ENCODE measurements at places on chromosomes 16 and 17.

DNA sequence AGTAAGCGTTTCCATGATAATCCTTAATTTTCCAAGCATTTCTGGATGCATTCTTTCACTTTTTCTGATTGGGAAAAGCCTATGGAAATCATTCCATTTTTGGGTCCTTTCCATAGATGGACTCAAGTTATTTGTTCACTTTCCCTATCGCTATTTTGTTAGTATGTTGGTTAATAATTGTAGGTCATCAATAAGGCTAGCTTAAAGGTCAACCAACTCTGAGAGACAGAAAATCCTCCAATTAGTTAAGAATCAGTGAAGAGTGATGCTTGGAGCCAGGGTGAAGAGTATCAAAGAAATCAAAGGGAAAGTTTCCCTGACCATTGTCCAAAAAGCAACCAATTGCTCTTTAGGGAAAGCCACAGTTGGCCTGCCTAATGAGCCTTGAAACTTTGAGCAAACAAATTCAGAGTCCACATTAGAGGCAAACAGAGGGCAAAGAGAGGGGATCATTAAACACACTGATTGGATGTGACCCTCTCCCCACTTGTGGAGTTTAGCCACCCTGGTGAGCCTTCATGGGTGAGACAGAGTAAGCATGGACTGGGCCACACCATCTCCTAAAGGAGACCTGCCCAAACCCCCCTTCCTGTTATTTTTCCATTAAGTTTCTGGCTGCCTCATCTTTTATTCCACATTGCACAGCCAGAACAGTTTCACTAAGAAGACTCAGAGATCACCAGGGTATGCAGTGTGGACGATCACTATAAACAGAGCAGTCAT is 133.4 kb upstream of the DYNLRB2 start:
- DNase-seq = no peak

GRCh38 chr17:64216338-64217248 is 46.5 kb downstream of the TEX2 start:
- DNase-seq = no peak

DNA sequence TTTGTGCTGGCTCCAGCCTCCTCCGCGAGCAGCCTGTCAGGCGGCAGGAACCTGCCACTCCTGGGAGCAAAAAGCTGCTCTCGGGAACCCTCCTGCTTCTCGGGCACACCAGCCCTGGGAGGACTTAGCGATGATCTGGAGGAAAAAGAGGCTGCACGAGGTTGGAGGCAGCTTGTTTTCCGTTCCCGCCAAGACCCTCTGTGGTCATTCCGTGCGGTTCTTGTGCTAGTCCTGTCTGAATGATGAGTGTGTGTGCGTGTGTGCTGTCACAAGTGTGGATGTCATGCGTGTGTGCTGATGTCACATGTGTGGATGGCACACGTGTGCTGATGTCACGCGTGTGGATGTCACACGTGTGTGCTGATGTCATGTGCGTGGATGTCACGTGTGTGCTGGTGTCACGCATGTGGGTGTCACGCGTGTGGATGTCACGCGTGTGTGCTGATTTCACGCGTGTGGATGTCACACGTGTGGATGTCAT is 150.0 kb downstream of the NPIPB11 start:
- no peak for DNase-seq

GRCh38 chr16:13453938-13454553 is 465.9 kb upstream of the ERCC4 start:
- no peak for DNase-seq

DNA sequence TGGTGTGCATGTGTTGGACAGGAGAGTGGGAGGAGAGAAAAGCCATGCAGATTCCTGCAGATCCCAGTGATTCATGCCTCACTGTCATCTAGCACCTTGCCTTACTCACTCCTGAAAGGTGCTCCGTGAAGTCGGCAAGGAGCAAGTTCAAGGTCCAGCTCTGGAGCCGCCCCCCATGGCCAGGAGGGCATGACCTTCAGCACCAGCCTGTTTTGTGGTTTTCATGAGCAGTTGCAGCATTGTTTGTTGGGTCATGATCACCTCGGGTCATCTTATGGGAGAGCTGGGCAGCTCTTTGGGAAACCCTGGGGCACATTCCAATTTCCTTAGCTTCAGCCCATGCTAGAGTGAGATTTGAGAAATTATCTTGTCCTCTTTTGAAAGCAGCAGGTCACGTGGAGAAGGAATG is 137.5 kb upstream of the IRX3 start:
- DNase-seq = no peak

DNA sequence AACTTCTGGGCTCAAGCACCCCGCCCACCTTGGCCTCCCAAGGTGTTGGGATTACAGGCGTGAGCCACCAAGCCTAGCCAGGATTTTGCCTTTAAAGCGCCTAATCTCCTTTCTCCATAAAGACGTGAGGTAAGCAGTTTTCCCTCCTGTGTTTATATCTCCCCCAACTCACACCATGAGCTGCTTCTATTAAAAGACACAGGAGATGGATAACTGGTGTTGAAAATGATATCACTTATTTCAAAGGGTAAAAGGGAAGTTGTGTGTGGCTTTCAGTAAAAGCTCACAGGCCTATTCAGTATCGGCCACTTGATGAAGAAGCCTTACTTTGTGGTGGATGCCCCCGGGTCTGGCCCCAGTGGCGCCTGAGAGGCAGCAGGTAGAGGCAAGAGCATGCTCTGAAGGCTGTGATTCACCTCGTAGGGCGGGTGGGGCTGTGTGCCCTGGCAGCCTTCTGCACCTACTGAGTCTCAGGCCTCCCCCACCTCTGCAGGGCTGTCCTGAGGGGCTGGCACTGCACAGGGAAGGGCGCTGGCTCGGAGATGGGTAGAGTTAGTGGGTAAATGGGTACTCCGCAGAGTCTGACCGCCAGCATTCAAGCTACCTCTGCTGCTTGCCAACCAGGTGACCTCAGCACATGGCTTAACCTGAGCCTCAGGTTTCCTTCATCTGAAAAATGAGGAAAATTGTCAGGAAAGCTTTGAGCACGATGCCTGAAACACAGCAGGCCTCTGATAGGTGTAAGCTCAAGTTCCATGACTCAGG is 146.8 kb downstream of the CLEC16A start:
- DNase-seq = no peak

DNA sequence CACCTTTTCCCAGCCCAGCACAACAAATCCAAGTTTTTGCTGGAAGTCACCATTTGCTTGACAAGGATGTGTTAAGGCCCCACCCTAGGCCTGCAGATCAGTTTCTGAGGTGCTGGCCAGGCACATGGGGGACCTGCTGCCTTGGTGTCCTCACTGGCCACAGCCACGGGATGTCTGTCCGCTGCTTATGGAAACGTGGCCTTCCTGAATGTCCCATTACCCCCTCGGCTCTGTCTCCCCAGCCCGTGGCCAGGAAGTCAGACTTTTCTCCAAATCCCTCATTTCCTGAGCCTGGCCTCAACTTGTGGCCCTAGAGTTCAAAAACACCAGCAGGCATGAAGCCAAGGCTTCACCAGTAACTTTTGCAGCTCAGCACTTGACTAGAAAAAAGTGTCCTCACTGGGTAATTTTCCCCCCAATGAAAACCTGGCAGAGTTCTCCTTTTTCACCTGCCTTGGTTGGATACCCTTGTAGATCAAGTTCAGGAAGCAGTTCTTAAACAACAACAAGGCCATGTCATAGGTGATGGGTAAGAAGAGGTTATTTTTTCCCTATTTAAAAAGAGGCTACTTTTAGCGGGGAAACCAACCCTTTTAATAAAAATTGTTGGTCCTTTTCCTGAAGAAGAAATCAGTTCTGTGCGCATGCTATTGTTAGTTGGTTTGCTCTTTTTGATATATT is 80.8 kb downstream of the SOCS1 start:
- no peak for DNase-seq

DNA sequence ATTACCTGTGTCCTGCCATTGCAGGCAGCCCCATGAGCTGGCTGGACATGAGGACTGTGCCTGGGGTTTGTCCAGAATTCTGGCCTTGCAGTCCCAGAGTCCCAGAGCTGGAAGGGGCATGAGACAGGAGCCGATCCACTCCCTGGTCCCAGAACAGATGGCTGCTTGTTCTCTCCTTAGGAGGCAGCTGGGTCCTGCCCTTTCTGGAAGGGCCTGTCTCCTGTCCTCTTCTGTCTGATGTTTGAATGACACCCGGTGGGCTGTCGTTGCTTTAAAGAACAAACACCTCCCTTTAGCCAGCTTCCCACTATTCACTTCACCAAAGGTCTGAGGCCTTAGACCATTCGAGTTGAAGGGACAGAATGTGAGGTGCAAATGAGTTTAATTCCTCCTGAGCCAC is 63.8 kb downstream of the RAP1GAP2 start:
- DNase-seq = no peak

DNA sequence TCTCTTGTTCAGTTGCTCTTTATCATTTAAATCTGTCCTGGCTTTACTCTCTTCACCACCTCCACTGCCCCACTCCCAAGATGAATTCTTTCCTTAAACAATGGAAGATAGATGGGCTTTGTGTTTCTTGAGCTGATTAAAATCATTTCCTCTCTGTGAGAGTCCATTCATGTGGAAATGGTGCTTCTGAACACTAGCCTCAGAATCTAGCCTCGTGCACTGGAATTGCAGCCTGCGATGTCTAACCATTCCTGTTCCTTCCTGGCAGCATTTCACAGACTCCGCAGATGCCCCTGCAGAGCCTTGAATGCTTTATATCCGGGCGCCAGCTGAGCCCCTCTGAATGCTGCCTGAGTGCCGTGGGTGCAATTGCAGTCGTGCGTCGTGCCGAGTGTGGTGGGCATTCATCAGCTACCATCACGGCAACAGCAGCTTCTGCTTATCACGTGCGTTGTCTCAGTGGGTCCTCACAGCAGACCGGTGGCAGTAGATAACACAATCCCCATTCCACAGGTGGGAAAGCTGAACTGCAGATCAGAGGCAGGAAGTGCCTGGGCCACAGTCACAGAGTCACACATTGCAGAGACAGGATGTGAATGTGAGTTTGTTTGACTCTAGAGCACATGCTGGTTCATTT is 172.8 kb upstream of the WSCD1 start:
- DNase-seq = no peak

DNA sequence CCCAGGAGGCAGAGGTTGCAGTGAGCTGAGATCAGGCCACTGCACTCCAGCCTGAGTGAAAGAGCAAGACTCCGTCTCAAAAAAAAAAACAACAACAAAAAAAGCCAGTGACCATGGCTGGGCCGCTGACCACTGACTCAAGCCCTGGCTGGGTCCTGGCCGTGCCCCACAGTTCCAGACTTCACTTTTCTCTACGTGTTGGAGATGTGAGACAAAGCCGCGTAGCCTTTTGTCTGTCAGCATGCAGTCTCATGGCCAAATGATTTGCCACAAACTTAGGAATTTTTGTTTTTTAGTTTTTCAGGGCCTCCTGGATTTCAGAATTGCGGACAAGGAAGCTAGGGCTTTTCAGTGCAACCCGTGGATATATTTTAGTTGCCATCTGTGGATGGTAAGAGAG is 89.3 kb upstream of the CIBAR2 start:
- DNase-seq = no peak

DNA sequence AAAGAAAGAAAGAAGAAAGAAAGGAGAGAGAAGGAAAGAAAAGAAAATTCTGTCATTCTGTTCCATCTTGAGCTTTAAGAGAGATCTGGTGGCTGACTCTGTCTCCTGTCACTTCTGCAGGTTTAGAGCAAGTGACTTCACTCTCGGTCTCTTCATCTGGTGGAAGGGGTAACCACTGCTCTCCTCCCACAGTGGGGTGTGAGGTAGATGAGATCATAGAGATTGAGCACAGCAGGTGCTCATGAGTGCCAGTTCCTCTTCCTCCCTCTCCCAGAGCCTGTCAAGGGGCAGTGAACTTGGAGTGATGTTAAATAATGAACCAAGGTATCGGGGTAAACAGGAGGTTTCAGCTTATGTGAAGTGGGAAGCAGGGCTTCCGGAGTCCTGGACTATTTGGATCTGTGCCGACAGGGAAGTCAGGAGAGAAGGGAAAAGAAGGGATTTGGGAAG is 47.7 kb downstream of the BEAN1 start:
- peak; percentile 32 for DNase-seq

GRCh38 chr16:52580488-52580887 is 33.5 kb upstream of the TOX3 start:
- no peak for DNase-seq

- DNase-seq = no peak
These were observed 62.4 kb downstream of the CNGB1 start for GRCh38 chr16:57908409-57908987.

- DNase-seq = peak; percentile 59
These were observed 4.0 kb upstream of the RPL38 start for GRCh38 chr17:74199306-74200092.

GRCh38 chr16:16019488-16019887 is 70.1 kb downstream of the ABCC1 start:
- no peak for DNase-seq

- peak; percentile 85 for DNase-seq
These were observed 19.6 kb upstream of the TNFRSF13B start for GRCh38 chr17:16991349-16992009.

- DNase-seq = no peak
These were observed 46.1 kb downstream of the WSB1 start for GRCh38 chr17:27339836-27340550.

DNA sequence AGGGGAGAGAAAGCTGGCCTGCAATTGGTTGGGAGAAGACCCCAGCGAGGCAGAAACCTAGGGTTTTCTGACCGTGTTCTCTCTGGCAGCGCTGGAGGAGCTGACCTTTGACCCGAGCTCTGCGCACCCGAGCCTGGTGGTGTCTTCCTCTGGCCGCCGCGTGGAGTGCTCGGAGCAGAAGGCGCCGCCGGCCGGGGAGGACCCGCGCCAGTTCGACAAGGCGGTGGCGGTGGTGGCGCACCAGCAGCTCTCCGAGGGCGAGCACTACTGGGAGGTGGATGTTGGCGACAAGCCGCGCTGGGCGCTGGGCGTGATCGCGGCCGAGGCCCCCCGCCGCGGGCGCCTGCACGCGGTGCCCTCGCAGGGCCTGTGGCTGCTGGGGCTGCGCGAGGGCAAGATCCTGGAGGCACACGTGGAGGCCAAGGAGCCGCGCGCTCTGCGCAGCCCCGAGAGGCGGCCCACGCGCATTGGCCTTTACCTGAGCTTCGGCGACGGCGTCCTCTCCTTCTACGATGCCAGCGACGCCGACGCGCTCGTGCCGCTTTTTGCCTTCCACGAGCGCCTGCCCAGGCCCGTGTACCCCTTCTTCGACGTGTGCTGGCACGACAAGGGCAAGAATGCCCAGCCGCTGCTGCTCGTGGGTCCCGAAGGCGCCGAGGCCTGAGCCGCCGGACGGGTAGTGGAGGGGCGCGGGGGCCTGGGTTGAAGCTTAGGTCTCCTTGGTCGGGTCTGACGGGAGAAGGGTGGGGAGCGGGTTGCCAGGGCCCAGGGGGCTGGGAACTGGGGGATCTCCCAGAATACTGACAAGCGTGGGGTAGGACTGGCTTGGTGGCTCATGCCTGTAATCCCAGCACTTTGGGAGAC is 7.4 kb upstream of the PYDC1 start:
- no peak for DNase-seq

DNA sequence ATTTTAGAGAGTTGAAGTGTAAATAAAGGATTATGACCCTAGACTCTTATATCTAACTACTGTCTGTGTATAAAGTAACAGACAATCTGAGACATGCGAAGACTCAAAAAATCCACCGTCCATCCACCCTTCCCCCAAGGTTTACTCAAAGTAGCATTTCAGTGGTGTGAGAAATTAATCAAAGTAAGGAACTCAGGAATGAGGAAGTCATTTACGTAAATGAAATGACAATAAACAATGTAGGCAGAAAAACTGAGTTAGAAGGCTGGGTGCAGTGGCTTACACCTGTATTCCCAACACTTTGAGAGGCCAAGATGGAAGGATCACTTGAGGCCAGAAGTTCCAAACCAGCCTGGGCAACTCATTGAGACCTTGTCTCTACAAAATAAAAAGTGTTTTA is 19.8 kb upstream of the NTN1 start:
- DNase-seq = no peak

Data from ureter (tissue), 1 donor.